ENCODE measurements at places on chromosomes 2 and 18. TPM values are rescaled to one million over a fixed set of nuclear protein-coding genes. Genes with fewer than 3 reads are reported as not detected.

Gene CRACDL
- not detected for polyA plus RNA-seq

Gene TFCP2L1
- polyA plus RNA-seq = not detected

DNA sequence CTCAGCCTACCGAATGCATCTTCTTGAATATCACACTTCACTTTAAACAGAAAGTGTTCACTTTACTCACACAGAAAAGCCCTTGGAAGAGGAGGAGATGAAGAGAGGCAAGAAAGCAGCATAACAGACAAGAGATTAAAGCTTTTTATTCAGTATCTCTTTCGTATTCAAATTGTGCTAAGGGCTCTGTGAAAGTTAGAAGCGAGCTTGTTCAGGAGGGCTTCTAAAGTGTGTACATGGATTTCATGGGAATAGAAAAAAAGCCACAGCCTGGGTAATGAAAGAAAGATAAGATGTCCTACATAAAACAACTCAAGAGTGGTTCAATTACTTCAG, 531.9 kb downstream of the TMEM182 start:
- DNase-seq = no peak

- no peak for DNase-seq
Measured at GRCh38 chr2:208195531-208195930, 5.7 kb upstream of the C2orf80 start.

- DNase-seq = no peak
Measured at GRCh38 chr2:235170536-235171521, 219.0 kb downstream of the SH3BP4 start.

DNA sequence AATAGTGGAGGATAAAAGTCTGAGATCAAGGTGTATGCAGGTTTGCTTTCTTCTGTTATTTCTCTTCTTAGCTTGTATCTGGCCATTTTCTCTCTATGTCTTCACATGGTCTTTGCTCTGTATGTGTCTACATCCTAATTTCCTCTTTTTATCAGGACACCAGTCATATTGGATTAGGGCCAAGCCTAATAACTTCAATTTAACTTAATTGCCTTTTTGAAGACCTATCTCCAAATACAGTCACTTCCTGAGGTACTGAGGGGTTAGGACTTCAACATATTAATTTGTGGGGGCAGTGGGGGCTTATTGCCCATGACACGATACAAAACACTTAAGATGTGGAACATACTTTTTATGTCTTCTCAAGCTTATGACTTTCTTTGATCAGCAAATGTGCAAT, 632.9 kb upstream of the CELF4 start:
- no peak for DNase-seq

DNA sequence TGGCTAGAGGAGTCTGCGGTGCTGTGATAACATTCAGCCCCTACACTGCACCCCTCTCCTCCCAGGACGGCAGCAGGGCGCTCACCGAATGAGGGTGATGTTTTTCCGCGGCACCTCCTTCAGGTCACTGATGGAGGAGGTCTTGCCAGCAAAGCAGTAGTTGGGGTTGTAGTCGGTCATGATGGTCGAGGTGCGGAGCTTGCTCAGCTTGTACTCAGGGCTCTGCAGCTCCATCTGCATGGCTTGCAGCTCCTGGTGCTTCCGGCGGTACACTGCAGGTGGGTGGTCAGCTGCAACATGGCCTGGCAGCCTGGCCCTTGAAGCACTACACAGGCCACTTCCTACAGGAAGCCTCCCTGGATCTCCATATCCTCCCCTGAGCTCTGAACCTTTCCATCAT, 108.0 kb downstream of the CLIP4 start:
- DNase-seq = no peak

- DNase-seq = no peak
Measured at GRCh38 chr2:199966405-199966804, 11.0 kb downstream of the MAIP1 start.

DNA sequence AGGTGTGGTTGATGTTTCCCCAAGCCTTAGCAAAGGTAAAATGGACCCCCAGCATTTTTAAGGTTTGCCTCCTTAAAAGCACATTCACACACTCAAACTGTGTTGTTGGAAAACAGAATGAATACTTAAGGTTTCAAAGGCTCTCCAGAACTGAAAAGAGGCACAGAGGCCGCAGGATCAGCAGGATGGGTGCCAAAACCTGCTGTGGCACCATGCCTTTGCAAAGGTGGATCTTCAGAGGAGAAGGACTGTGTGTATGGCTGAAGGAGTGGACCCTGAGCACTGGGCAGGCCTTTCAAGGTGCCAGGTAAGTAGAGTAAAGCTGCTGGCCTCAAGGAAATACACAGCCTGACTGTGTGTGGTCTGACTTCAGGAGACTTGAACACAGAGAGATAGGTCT, 127.3 kb downstream of the XRCC5 start:
- DNase-seq = no peak

GRCh38 chr2:8573234-8573941, 108.5 kb upstream of the ID2 start:
- DNase-seq = no peak
